Hematopoietic multipotent progenitor cell treated with erythropoietin and hydrocortisone succinate and interleukin-3 and kit ligand, for 4 days (in vitro differentiated cells): ENCODE measurements at places on chromosomes 3 and 15.

DNA sequence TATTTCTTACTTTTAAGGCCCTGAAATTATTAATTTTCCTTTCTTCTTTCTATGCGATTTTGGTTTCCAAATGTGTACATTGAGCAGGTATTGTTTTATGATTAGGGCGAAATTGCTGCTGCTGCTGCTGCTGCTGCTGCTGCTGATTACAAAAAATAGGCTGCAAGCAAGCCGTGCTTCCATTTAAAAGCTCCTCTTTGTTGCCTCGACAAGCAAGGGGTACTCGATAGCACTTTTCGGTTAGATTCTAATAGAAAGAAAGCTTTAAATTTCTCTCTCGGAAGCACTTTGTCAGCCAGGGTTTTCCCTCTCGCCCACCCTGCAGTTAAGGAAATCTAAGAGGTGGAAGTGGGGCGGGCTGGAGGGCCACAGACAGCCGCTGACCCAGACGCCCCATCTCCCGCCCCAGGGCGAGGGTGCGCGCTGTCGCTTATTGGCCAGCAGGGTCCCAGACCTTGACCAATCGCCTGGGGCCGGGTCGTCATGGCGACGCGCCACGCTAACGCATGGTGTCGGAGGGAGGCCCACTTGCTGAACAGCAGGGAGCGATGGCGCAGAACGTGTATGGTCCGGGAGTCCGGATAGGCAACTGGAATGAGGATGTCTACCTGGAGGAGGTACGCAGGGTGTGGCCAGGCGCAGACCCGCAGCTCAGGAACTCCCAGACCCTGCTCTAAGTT is at the start of gene CFAP161:
Gene CFAP161, plus strand, starts transcription at position 489 of the 680 bp plus-strand sequence. Its CDS starts 60 bp downstream, at position 549.
- peak; percentile 89 for DNase-seq

- no peak for DNase-seq
Measured at GRCh38 chr3:62068337-62068736, 305.0 kb downstream of the FEZF2 start.

- no peak for DNase-seq
Measured at GRCh38 chr3:125166599-125167136, 45.9 kb downstream of the SLC12A8 start.

GRCh38 chr3:46506526-46506925 is 8.8 kb downstream of the RTP3 start:
- DNase-seq: no peak

- DNase-seq: peak; percentile 83
Measured at GRCh38 chr3:107927361-107928083, 163.3 kb downstream of the CD47 start.

DNA sequence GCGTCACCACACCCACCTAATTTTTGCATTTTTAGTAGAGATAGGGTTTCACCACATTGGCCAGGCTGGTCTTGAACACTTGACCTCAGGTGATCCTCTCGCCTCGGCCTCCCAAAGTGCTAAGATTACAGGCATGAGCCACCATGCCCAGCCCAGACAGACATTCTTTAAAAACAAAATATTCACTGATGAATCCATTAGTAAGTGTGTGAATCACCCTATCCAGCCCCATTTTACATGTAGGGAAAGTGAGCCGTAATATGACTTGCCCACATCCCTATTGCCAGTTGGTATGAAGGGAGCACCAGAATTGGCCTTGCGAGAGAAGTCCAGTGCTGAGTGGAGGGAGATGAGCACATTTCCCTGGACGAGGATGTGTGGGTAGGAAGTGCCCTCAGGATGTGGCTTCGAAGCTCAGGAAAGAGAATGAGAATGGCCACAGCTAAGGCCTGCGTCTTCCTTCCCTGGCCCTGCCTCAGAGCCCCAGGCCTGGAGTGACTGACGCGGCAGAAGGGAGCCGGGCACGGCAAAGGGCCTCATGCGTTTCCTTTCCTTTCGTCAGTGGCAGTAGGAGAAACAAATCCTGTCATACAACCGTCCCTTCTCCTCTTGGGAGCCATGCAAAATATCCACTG is 28.3 kb upstream of the ETV5 start:
- no peak for DNase-seq

DNA sequence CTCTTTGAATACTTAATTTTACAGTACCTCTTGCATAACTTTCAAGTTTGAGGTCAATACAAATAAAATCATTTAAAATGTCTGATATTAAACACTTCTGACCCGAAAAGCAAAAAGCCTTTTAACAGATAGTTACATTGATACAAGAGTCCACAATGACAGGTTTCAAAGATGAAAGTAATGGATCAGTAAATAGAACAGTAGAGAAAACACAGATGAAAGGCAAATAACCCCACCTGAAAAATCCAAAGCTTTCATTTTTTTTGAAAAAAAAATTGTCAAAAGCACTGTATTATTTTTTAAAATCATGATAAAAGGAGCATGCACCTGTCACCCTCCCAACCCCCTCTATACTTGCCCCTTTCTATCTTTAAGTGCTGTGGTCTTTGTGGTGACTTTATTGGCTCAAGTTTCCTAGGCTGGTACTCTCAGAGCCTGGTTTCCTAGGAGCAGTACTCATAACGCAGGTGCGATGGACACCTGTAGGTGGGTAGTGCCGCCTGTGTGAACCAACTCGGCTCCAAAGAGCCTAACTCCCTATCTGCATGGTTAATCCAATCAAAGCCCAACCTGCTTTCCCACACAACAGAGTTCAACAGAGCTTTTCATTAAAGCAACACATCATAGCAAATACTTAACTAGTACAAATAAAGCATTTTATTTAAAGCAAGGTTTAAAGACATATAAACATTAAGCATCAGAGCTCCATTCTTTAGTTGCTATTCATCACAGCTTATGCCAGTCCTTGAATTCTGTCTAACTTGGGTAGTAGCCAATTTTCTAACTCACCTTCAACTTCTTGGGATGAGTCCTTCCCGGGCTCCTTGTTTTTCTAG is 32.2 kb downstream of the LIPC start:
- DNase-seq: no peak

GRCh38 chr3:24810881-24811280 is 316.2 kb upstream of the THRB start:
- DNase-seq: no peak

- DNase-seq: peak; percentile 28
Measured at GRCh38 chr3:69787436-69788168, 48.3 kb downstream of the MITF start.

DNA sequence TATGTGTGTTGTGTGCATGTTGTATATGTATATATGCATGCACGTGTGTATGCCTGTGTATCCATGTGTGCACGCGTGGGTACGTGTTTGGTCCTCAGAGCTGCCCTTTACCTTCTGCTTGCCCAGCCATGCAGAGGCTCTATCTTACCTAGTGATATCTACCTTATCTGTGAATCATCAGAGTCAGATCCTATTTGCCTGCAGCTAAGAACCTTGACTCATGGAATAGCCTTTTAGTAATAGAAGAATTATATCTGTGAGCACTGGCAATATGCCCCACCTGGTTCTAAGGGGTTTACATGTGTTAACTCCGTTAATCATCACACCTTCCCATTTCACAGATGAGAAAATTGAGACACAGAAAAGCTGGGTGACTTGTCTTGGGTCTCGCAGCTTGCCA is 11.0 kb downstream of the PGPEP1L start:
- DNase-seq: no peak

DNA sequence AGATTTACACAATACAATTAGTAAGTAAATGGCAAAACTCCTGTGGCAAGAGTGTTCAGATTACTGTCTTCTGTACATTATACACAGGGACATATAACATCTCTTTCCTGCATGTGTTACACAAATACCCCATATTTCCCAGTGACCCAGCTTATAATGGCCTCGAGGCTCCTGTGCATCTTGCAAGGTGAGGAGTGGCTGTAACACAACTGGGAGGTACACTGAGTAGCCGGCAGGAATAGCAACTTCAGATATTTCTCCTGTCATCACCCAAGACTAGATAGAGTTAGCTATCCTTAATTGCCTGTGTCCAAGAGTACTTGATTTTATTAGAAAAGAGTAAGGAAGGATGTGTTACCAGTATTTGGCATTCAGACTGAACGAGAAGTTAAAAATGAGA is 5.6 kb downstream of the GMPS start:
- DNase-seq: no peak
